ENCODE measurements at places on chromosomes 11 and 22. TPM values are rescaled to one million over a fixed set of nuclear protein-coding genes. Genes with fewer than 3 reads are reported as not detected.

- no peak for DNase-seq
Observed at GRCh38 chr11:76674517-76675400, 4.2 kb upstream of the LRRC32 start.

The IGF2 gene
- total RNA-seq: not detected

DNA sequence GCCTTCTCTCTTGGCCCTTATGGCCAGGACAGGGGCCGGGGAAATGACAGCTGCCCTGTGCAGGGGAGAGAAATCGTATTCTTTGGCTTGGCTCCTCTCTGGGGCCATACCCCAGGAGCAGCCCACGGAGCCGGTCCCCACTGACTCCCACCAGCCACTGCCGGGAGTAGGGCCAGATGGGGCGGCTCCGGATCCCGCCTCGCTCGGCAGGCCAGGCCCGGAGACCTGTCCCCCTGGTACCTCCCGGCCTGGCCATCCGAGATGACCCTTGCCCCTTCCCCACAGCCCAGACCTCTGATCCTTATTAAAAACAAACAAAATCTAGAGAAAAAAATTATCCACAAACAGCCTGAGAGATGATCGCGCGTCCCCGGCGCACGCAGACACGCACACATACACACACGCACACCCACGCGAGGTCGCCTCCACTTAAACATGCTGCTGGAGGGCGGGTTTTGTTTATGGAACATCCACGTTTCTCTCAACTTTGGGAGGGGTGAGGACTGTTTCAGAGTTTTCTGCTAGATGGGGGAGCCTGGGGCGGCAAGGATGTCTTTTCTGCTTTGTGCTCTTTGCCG lies 59.1 kb downstream of the IGLL1 start:
- no peak for DNase-seq

DNA sequence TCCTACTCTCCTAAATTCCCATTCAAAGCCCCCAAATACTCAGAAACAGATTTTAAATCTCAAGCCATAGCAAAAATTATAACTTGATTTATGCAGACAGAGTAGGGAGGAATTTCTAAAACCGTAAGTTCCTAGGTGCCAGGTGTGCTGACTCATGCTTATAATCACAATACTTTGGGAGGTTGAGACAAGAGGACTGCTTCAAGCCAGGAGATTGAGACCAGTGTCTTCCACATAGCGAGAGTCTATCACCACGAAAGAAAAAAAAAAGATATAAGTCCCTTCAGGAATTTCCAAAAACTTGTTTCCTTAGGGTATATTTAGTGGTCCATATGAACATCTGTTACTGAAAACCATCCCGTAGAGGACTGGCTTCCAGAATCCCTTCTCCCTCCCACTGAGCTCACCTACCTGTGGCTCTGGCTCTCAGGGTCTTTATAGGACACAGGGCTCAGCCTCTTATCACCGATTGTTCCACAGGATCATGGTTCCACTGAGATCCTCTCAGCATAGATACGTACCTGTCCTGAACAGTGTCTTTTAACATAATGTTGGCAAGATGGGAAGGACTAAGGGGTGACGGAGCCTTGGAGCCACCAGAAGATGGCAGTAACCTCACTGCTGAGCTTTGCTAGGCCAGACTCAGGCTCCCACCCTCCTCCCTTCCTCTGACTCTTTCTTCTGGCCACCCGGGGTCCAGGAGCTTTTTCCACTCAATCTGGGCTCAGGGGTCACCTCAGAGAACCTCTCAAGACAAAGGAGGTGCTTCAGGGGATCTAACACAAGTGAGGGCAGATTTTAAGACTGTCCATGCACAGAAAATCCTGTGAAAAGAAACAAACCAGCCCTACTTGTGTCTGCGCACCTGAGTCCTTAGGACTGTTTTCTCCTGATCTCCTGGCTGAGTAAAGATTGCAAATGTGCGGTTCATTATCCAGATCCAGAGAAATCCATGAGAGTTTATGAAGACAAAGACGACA lies 117.5 kb upstream of the TOP3B start:
- DNase-seq: peak; percentile 40

The MRE11 gene
- total RNA-seq: 12.3 TPM

GRCh38 chr11:94832604-94833235 lies 64.6 kb downstream of the AMOTL1 start:
- DNase-seq: no peak

DNA sequence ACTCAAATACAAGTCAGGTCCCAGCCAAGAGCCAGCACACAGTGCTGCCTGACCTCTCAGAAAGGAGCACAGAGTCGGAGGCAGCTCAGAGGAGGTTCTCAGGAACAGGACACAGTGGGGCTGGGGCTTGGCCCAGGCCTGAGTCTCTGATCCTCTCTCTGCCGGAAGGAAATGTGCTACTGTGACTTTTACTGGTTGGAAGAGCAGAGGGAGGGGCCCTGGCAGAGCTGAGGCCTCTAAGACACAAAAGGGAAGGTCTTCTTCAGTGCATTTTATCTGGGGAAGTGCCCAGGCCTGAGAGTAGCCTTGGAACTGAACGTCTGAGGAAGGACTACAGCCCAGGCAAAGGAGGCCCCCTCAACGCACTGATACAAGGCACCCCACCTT lies 16.2 kb upstream of the CASTOR1 start:
- DNase-seq: peak; percentile 48

GRCh38 chr22:47847131-47847890 lies 1084.9 kb downstream of the TBC1D22A start:
- DNase-seq: no peak

DNA sequence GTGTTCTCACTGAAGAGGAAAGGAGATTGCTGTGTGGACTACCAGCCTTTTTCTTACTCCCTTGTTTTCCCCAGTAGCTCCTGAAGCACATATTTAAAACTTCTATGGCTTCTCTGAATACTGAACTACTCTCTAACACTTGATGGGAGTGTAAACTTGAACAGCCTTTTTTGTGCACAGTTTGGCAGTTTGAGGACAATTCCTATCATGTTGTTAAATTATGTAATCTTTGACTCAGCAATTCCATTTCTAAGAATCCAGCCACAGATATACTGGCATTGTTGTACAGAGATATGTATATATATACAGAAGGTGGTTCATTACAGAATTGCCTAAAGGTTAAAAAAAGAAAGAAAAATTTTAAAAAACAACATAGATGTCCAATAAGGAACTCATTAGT lies 47.1 kb upstream of the EED start:
- no peak for DNase-seq

The OR10A2 gene
- total RNA-seq: not detected

DNA sequence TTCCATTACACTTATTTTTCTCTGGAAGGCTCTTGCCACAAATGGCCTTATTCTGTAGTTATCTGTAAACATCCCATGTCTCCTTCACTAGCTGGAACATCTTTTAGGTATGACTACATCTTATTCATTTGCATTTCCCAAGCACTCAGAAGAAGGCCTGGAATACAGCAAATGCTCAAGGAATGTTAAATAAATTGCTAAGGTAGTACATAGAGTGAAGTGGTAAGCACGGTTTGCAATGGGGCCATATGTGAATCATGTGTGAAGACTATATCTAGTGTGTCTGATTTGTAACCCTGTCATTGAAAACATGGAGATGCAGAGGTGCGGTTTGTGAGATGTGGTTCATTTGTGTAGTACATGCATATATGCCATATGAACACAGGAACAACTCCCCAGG lies 33.5 kb downstream of the GDPD4 start:
- no peak for DNase-seq

The NELL1 gene
- not detected for total RNA-seq

The TMPRSS4 gene
- not detected for total RNA-seq

The PATE4 gene
- not detected for total RNA-seq

The USP2 gene
- total RNA-seq: 3.4 TPM

DNA sequence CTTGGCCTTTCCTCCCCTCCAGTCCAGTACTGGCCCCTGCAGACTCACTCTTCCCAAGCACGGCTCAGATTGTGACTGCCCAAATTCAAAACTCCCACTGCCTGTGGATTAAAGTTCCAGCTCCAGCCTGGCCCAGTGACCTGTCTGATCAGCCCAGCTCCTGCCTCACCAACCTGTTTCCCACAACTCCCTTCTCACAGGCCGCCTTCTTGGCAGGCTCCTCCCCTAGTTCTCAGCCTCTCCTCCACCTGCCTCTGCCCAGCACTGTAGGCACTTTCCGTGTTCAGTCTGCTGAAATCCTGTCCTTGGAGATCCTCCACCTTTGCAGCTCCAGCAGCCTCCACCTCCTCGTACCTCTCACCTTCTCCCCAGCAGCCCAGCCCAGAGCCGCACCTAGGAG lies 68.6 kb downstream of the MICAL2 start:
- DNase-seq: no peak

The SLC43A3 gene
- 11.3 TPM for total RNA-seq

The RIMBP3C gene
- not detected for total RNA-seq

- DNase-seq: no peak
Observed at GRCh38 chr22:47021371-47022074, 259.1 kb downstream of the TBC1D22A start.

GRCh38 chr22:45164270-45165088 lies 754 bp downstream of the NUP50 start:
- peak; percentile 53 for DNase-seq

All from CD8-positive, alpha-beta T cell (primary cell).